ENCODE measurements at places on chromosomes 2 and 18. TPM values are rescaled to one million over a fixed set of nuclear protein-coding genes. Genes with fewer than 3 reads are reported as not detected.

The GPR35 gene
- 2.9 TPM for polyA plus RNA-seq

The TRIB2 gene
- polyA plus RNA-seq: 239 TPM

The NEU2 gene
- polyA plus RNA-seq: not detected

The PROM2 gene
- 39.1 TPM for polyA plus RNA-seq

The HOXD11 gene
- 63.7 TPM for polyA plus RNA-seq

The CFAP221 gene
- 38.8 TPM for polyA plus RNA-seq

The MYO5B gene
- 28.6 TPM for polyA plus RNA-seq

The LYPD1 gene
- 94.3 TPM for polyA plus RNA-seq

The SIX3 gene
- polyA plus RNA-seq: not detected

The INSIG2 gene
- 38.7 TPM for polyA plus RNA-seq

The PPP4R1 gene
- polyA plus RNA-seq: 108 TPM

The EDAR gene
- polyA plus RNA-seq: 3.1 TPM

The REG1B gene
- polyA plus RNA-seq: not detected

- no peak for DNase-seq
Measured at GRCh38 chr18:76209597-76209996, 285.4 kb downstream of the ZNF516 start.

- DNase-seq: no peak
Measured at GRCh38 chr2:53108246-53108645, 659.4 kb upstream of the CHAC2 start.

GRCh38 chr2:159609811-159610549 lies 6.4 kb downstream of the BAZ2B start:
- no peak for DNase-seq

DNA sequence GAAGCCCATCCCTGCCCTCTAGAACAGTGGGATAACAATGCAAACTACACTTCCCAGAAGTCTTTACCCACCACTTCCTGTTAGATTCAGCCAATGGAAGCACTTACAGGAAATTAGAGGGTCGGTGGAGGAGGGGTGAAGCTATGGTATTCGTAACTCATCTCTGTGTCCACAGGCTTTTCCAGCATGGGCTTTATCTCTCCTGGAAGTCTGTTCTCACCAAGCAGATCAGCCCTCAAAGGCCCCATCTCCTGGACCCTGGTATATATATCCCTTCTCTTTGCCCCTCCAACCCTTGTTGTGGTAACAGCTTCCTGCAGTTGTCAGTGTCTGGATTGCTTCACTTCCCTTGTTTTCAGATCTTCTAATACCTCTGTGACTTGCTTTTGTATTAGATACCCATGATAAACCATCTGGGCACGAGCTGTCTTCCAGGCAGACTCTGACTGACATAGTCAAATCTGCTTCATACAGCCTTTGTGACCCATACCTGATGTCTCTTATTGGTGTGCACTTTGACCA lies 475.0 kb upstream of the POU3F3 start:
- peak; percentile 62 for DNase-seq

GRCh38 chr2:145596416-145596815 lies 1076.5 kb upstream of the ZEB2 start:
- no peak for DNase-seq

GRCh38 chr18:71707400-71707799 lies 836.7 kb downstream of the CBLN2 start:
- DNase-seq: no peak

DNA sequence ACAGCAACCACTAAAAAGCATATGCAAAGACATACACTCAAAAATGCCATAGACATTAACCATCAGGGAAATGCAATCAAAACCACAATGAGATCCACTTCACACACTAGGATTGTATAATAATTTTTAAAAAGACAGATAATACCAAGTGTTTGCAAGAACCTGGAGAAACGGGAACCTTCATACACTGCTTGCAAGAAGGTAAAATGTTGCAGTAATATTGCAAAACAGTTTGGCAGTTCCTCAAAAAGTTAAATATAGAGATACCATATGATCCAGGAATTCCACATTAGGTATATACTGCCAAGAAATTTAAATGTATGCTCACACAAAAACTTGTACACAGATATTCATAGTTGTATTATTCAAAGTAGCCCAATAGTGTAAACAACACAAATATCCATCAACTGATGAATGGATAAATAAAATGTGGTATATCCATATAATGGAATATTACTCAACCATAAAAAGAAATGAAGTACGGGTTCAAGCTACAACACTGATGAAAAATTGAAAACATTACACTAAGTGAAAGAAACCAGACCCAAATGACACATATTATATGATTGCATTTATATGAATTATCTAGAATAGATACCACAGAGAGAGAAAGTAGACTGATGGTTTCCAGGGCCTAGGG lies 14.7 kb upstream of the CHMP3 start:
- DNase-seq: no peak

DNA sequence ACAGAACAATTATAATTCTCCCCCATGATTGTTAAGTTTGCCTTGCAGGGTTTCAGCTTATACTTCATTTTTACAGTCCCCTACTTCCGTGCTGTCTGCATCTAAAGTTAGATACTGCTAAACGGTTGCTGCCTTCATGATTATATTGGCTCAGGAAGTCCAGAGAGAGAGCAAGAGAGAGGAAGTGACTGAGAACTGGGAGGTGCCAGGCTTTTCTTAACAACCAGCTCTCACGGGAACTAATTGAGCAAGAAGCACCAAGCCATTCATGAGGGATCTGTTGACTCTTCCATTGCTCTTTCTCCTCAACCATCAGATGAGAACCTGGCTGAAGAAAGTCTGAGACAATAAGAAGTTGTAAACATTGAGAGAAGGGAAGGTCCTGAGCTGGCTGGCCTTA lies 125.5 kb upstream of the SIX2 start:
- DNase-seq: no peak

GRCh38 chr18:76377359-76377756 lies 117.7 kb downstream of the ZNF516 start:
- no peak for DNase-seq

DNA sequence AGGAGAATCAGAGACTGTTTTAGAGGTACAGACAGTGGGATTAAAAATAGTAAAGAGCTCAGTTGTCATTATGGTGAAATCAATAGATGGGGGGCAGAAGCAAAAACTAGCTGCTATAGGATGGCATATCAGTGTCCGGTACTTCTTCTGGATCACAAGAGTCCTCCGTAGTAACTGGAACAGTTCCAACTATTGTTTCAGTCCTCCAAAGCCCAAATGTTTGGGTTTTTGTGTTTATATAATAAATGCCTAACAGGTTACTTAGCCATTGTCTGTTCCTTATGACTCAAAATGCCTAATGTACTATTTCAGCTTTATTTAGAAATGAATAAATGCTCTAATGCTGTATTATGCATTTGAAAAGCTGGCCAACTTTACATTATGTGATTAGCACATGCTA lies 401.2 kb downstream of the PTH2R start:
- no peak for DNase-seq

DNA sequence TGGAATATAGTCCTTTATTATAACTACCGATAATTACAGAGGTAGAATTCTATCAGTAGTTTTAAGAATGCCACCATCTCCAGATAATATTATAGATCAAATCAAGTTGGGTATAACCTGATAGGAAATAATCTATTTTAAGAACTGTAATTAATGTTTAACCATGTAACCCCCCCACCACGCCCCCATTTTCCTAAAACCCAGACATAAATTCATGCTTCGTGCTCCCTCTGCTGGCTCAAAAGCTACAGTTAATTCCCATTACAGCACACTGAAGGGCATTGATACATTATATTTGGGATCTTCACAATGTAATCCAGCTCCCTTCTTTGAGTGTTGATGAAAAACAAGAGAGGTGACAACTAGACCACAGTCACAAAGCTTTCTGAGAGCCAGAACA lies 228.0 kb upstream of the SMAD7 start:
- no peak for DNase-seq

GRCh38 chr2:214578442-214578841 lies 167.6 kb downstream of the VWC2L start:
- no peak for DNase-seq

DNA sequence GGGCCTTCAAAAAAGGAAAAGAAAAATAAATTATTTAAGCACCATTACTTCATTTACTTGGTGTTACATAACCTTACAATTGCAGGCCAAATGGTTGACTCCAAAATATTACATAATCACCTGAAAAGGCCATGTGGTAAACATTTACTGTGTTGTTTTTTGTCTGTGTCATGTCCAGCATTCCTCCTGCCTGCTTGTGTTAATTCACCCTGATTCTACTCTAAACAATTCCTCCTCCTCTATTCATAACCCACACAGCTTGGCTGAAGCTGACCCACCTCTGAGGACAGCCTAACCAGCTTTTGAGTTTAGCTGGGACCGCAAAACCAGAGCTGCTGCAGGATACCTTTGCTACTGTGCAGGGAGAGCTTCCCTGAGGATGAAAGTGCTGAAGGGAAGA lies 35.4 kb downstream of the TMX3 start:
- DNase-seq: no peak

DNA sequence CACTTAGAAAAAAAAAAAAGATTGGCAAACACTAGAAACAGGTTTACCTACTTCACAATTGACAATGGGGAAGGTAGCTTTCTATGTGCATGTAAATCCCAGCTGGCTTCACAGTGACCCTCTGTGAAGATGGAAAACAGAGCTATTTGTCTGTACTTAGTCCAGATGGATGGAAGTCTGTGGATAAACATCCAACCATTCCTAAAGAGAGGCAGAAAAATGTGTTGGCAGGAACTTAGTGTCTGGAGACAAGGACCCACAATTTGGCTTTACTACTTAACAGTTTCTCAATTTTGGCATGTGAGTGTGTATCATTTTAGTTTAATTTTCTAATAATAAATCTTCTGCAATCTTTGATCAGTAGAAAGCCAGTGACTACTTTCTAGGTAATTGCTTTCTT lies 154.4 kb downstream of the RAD51AP2 start:
- DNase-seq: no peak

DNA sequence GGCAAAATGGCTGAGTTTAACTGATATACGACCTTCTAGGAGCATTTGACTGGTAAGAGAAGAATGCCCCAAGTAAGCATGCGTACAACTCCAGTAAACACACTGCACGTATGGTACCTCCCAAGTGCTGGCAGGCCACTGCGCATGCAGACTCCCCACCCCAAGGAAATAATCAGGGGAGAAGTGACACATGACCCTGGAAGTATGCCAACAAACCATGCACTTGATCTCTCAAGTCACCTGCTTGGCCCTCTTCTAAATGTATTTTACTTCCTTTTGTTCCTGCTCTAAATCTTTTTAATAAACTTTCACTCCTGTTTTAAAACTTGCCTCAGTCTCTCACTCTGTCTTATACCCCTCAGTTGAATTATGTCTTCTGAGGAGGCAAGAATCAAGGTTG lies 129.8 kb upstream of the COL5A2 start:
- no peak for DNase-seq

GRCh38 chr2:237935740-237936452 lies 30.9 kb upstream of the UBE2F start:
- no peak for DNase-seq

DNA sequence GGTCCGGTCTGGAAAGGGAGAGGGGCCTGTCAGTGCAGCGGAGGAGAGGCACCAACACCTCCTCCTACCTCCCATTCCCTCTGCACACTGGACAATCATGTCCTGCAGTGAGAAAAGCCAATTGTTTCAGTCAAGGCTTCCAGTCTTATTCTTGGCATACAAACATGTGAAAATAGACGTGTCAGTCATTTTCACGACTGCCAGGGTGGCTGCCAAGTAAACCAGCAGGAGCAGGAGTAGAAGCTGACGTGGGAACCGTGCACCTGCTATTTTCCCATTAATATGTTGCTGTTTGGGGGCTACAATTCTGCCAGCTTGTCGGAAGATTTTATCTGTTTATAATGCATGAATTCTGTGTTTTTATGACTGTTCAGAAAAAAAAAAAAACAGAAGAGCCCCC lies 202.3 kb downstream of the SPP2 start:
- DNase-seq: no peak

- no peak for DNase-seq
Measured at GRCh38 chr2:126664639-126665038, 8.7 kb downstream of the GYPC start.

DNA sequence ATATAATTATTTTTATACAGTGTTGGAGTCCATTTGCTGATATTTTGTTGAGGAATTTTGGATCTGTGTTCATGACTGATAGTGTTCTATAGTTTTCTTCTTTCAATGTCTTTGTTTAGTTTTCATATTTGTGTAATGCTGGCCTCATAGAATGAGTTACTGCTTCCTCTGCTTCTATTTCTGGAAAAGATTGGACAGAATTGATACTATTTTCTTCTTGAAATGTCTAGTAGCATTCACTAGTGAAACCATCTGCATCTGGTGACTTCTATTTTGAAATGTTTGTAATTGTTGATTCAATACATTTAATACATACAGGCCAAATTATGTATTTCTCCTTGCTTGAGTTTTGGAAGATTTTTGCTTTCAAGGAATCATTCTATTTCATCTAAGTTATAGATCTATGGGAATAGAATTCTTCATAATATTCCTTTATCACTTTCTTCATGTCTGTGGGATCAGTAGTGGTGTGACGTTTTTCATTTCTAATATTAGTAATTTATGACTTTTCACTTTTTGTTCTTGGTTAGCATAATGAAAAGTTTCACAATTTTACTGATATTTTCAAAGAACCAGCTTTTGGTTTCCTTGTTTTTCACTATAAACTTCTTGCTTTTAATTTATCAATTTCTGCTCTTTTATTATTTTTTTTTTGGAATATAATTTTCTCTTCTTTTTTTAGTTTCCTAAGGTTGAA lies 509.9 kb upstream of the VRK2 start:
- no peak for DNase-seq

- DNase-seq: no peak
Measured at GRCh38 chr18:75157851-75158250, 51.1 kb downstream of the PTGR3 start.

- peak; percentile 77 for DNase-seq
Measured at GRCh38 chr18:24530630-24531111, 70.2 kb downstream of the HRH4 start.

DNA sequence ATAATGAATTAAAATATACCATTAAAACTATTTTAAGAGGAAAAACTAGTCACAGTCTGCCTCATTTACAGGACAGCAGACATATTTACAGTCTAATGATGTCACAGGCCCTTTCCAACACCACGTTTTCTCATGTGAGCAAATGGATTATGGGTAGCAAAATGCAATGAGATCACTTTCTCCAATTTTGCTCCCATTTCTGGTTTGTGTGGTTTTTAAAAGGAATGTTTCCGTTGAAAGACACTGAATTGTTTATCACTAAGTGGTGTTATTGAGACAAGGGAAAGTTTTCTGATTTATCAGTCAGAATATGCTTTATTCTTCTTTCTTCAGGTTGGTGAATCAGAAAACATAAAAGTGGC lies 11.4 kb upstream of the NR4A2 start:
- no peak for DNase-seq

- no peak for DNase-seq
Measured at GRCh38 chr2:229088517-229088913, 182.6 kb downstream of the PID1 start.

DNA sequence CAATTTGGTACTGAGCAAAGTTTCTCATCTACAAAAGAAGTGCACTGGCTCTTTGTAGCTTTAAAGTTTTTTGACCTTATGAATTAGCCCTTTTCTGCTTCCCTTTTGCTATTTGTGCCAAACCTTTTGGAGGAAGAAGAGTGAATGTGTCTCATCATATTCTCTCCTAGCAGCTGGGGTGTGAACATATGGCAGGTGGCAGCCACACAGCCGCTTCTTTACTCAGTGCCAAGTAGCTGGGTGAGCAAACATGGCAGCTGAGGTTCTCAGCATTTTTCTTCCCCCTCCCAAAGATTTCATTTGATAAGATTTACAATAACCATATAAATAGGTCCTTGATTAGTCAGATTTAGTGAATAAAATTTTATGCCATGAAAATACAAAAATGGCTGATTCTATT lies 46.7 kb upstream of the STK17B start:
- no peak for DNase-seq

GRCh38 chr2:238370823-238371372 lies 50.6 kb downstream of the TRAF3IP1 start:
- peak; percentile 70 for DNase-seq
